ENCODE measurements at places on chromosomes 12 and 14.

- DNase-seq = no peak
Measured at GRCh38 chr14:93331728-93332396, 974 bp downstream of the BTBD7 start.

GRCh38 chr12:99959549-99960170 lies 25.1 kb downstream of the ANKS1B start:
- DNase-seq = no peak

GRCh38 chr12:23049180-23049579 lies 424.2 kb downstream of the ETNK1 start:
- no peak for DNase-seq

GRCh38 chr14:34691206-34691605 lies 23.2 kb downstream of the CFL2 start:
- DNase-seq = no peak

DNA sequence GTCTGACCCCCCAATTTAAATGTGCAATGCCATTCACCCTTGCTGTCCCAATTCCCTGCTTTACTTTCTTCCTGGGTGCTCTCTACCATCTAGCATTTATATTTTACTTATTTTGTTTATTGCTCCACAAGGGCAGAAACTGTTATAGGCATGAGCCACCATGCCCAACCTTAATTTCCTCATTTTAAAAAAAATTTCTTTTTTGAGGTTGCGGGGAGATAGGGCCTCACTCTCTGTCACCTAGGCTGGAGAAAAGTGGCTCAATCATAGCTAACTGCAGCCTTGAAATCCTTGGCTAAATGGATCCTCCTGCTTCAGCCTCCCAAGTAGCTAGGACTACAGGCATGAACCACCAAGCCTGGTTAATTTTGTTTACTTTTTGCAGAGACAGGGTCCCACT lies 13.0 kb downstream of the HPD start:
- no peak for DNase-seq

- no peak for DNase-seq
Measured at GRCh38 chr14:101364503-101365328, 196.6 kb upstream of the DIO3 start.

GRCh38 chr12:47570151-47570550 lies 135.7 kb downstream of the RPAP3 start:
- no peak for DNase-seq

- DNase-seq = no peak
Measured at GRCh38 chr12:64760808-64761573, 1.8 kb upstream of the GNS start.

GRCh38 chr14:105072381-105072861 lies 7.2 kb upstream of the GPR132 start:
- no peak for DNase-seq

DNA sequence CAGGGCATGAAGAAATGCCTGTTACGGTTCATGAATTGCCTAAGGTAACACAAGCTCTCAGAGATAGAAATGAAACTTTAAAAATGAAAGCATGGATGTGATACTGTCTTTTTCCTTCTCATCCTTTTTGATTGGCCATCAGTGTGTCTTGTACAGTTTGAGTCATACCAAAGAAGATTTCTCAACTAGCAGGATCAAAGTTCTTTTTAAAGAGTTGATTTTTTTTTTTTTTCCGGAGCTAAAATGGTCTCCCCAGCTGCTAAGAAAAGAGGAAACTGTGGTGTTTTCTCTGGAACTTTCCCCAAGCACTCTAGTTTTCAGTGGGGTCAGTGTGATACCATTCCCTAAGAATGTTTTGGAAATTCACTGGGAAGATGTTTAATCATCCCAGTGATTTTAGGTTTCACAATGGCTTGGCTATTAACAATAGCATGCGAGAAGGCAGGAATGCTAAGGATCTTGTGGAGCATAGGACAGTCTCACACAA lies 105.0 kb downstream of the ETNK1 start:
- DNase-seq = no peak

GRCh38 chr12:42221726-42222125 lies 16.3 kb downstream of the YAF2 start:
- peak; percentile 32 for DNase-seq

GRCh38 chr12:10559244-10559643 lies 53.6 kb downstream of the EIF2S3B start:
- peak; percentile 42 for DNase-seq

GRCh38 chr14:85205875-85206274 lies 324.1 kb upstream of the FLRT2 start:
- no peak for DNase-seq

- DNase-seq = no peak
Measured at GRCh38 chr14:67495827-67496226, 7.3 kb upstream of the TMEM229B start.

- no peak for DNase-seq
Measured at GRCh38 chr12:40215982-40216381, 8.8 kb upstream of the LRRK2 start.

- peak; percentile 6 for DNase-seq
Measured at GRCh38 chr14:58299401-58300330, 1.3 kb downstream of the ARID4A start.

DNA sequence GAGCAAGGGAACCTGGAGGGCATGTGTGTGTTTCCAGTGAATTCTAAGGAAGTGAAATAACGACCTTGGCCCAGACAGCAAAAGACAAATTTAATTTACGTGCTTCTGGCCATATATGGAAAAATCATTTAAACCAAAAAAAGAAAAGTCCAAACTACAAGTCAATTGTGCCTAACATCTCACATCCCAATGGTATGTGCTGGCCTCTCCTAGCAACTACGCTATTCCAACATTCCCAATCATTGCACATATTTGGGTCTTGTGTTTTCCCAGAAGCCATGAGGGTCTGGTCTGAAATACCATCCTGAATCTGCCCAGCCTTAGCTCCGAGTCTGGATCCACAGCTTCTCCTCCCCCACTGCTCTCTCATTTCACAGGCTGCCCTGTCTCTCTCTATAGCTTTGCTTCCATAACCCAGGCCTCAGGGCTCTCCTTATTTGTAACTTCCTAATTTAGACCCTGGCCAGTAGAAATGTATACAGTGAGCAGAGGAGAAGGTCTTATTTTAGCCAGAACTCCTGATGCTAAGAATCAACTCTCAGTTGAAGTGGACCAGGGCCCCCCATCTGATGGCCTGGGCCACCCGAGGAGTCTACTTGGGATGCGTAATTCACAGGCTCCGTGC lies 224.6 kb downstream of the ANO2 start:
- no peak for DNase-seq

- peak; percentile 80 for DNase-seq
Measured at GRCh38 chr14:68782091-68782981, 10.5 kb downstream of the ZFP36L1 start.

- DNase-seq = no peak
Measured at GRCh38 chr14:33954016-33954598, 3.2 kb upstream of the EGLN3 start.

DNA sequence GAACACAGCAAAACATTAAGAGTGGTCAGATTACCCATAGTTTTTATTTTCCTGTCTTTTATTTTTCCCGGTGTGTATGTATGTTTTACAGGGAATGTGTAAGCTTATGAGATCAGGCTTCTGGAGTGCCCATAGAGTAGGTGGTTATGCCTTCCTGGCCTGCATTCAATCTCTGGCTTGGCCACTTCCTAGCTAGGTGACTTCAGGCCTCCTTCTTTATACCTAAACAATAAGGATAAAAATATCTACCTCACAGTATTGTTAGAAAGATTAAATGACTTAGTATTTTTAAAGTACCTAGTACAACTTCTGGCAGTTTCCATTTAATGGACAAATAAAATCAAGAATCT lies 42.4 kb downstream of the ITPR2 start:
- no peak for DNase-seq

- DNase-seq = no peak
Measured at GRCh38 chr12:53267306-53267998, 647 bp upstream of the ESPL1 start.

DNA sequence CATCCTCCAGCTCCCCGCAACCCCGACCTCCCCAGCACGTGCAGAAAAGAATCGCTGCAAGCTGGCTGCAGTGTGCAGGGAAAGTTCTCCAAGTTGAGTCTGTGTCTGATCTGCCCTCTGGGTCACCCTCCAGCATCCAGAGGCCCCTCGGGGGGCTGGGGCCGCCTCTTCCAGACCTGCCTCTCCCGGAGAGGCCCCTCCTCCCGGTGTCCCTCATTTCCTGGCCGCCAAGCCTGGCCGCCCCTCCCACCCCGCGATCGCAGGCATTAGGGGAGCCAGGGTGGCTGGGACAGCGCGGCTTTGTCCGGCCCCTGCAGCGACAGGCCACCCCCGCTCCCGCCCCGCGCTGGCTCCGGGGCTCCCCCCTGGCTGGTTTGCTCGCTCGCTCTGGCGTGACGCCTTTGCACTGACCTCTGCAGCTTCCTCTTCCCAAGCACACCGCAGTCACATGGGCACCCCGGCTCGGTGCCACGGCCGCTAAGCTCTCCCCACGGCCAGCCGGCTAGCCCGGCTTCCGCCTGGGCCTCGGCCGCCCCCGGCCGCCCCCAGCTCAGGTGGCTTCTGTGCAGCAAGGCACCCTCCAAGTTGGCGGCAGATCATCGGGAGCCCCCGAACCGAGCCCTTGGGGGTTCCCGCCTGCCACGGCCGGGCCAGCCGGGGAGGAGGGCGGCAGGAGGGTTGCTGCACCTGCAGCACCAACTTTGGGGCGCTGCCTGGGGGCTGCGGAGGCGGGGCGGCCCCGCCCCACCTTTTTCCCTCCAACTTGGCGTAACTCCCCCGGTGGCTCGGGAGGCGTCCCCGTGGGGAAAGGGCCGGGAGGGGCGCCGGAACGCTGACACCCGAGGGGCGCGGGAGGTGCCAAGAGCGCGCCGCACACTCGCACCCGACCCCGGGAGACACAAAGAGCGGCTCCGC lies 43.7 kb downstream of the KDM2B start:
- peak; percentile 42 for DNase-seq

DNA sequence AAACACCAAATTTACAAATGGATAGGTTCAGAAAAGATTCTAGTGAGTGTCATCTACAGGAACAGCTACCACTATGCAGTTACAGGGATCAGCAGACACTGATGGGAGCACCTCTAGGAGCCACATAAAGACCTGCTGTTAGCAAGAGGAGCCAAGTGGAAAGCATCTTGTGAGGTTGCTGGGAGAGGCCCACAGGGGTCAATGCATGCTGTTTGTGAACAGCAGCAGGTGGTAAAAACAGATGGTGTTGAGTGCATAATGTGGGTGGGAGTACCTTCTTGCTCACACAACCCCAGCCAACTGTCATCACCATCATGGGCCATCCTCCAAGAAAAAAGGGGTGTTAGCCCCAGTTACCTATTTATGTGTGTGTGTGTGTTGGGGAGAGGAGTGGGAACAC lies 215.2 kb upstream of the SSTR1 start:
- DNase-seq = no peak

DNA sequence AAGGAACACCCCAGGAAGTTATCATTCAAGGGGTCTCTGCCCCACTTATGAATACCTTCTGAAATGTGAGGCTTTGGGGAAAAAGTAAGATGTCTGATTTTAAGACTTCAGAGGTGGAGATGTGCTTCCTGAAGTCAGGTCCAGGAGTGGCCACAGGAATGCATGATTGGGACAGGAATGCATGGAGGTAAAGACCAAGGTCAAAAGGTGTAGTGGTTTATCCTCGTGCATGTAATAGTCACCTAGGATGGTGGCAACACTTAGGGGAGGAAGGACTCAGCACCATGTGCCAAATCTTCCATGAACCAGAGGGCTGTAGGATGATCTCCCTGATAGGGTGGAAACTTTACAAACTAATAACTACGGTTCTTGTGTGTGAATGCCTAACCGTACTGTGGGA lies 217.3 kb downstream of the C12orf75 start:
- DNase-seq = no peak

DNA sequence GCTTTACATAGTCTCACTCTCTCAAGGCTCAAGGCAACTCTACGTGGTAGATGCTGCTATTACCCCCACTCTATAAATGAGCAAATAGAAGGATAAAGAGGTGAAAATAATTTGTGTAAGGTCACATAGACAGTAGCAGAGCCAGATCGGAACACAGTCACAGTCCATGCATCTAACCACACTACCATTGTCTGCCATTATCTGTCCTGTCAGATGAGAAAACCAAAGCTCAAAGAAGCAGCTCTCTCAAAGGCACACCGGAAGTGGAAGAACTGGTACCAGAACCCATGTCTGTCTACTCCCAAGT lies 134.4 kb upstream of the NUDT4 start:
- DNase-seq = no peak

GRCh38 chr14:29648045-29648444 lies 279.6 kb downstream of the PRKD1 start:
- no peak for DNase-seq

GRCh38 chr12:116552773-116553373 lies 6.3 kb upstream of the MAP1LC3B2 start:
- no peak for DNase-seq

DNA sequence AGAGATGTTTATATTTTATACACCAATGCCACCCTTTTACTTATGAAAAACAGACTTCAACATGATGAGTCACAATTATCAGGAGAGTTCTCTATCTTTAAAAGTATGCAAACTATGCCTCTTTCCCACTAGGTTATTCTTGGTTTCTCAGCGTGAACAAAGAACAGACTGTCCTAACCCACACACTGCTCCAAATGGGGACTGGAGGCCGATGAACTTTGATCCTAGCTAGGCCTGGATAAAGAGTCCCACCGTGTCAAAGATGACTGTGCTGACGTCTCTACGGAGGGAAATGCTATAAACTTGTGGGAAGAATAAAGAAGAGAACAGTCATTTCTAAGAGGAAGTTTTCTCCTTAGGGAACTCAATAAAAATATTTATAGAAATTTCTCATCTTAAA lies 160.1 kb downstream of the EPS8 start:
- no peak for DNase-seq

GRCh38 chr12:131749618-131750315 lies 38.9 kb downstream of the SFSWAP start:
- DNase-seq = no peak

GRCh38 chr12:62210422-62210821 lies 49.8 kb upstream of the USP15 start:
- DNase-seq = peak; percentile 55

- no peak for DNase-seq
Measured at GRCh38 chr12:53145383-53146260, 34.9 kb upstream of the ZNF740 start.

- DNase-seq = no peak
Measured at GRCh38 chr14:67059596-67059995, 129.6 kb upstream of the GARIN2 start.

DNA sequence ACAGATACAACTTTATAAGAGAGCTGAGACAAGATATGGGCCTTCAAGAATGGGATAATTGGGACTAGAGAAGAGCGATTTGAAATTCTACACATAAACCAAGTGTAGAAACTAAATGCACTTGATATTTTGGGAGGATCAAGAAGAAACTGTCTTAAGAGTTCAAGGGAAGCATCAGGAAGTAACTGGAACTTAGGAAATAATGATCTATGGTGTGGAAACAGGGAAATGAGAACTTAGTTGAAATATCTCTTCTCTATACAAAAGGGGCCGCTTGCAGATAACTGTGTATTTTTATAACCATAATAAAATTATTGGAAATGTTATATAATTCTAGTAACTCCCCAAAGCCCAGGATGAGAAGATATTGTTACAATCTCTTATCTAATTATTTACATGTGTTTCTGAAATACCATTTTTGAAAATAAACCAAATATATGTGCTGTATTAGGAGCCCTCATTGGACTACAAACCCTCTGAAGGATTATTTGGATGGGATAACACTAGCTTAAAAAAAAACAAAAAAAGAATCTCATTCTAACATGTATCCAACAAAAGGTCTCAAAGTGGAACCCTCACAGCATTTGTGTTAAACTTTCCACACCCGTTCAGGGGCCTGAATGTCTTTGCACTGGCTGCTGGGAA lies 84.7 kb upstream of the FLRT2 start:
- DNase-seq = no peak

Data from CD4-positive, alpha-beta T cell treated with Interleukin-2 at 100 ng/mL for 4 hours (primary cell).